Muscle of arm (tissue), 14 donors: ENCODE measurements at places on chromosomes 2 and 18. TPM values are rescaled to one million over a fixed set of nuclear protein-coding genes. Genes with fewer than 3 reads are reported as not detected.

Gene HOXD13
- not detected for polyA plus RNA-seq

Gene CYP1B1
- polyA plus RNA-seq = 2.6 TPM

Gene VAMP5
- polyA plus RNA-seq = 37.9 TPM

Gene VSNL1
- polyA plus RNA-seq = 5.9 TPM

Gene BCL11A
- polyA plus RNA-seq = 3.4 TPM
